ENCODE measurements at places on chromosomes 11 and 22. TPM values are rescaled to one million over a fixed set of nuclear protein-coding genes. Genes with fewer than 3 reads are reported as not detected.

GRCh38 chr11:33867996-33868646, 23.8 kb downstream of the LMO2 start:
- DNase-seq = no peak
- peak overlapping the region; percentile 91 for H3K27ac ChIP-seq
- H3K4me3 ChIP-seq = peak overlapping the region; percentile 78
- H3K4me1 ChIP-seq = peaks cover 47% of the 10 kb centered on the region

Gene NXPE2
- total RNA-seq = 0.22 TPM

DNA sequence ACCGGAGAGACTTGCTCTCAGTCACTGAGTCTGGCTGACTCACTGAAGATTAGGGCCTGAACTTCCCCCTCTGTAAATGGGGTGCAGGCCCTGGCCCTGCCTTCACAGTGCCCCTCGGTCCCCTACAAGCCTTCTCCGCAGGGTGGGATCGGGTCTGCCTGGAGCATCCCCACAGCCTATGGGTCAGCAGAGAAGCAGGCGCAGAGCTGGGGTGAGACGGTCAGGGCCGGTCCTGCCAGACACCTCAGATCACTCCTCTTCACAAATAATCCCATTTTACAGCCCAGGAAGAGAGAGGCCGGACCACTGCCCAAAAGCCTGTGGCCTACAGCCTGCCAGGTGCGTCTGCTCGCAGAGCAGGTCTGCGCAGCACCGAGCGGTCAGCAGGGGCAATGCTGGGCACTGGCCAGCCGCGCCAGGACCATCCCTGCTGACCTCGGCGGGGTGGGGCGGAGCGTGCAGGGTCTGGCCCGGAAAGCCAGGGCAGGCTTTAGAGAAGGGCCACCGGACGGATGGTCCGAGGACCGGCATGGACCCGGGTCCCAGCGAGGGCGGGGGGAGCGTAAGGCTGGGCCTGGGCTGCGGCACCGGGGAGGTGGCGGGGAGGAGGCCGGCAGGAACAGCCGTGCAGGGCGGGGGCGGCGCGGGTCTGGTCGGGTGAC, 522 bp upstream of the SEPTIN5 start:
- peaks cover 58% of the 10 kb centered on the region for H3K4me1 ChIP-seq
- H3K4me3 ChIP-seq = peak overlapping the region; percentile 75
- peaks cover 49% of the 10 kb centered on the region for H3K27me3 ChIP-seq
- H3K27ac ChIP-seq = no peak overlapping the region
- H3K36me3 ChIP-seq = no peaks in the 10 kb centered on the region
- DNase-seq = peak; percentile 12

DNA sequence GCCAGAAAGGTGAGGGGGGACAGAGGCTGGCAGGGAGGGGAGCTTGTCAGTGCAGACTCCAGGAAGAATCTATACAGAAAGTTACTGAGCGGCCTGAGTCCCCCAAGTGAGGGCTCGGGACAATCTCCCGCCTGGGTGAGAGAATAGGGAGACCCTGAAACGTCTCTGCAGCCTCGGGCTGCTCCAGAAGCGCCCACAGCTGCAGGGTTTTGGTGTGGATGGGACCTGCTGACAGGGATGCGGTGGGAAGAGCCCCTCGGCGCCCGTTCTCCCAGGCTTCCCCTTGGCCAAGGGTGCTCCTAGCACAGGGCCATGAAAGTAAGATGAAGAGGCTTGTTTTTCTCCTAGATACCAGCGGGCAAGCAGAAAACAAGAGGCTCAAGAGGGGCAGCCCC, 743 bp upstream of the RCE1 start:
- no peaks in the 10 kb centered on the region for H3K27me3 ChIP-seq
- peak overlapping the region; percentile 95 for H3K27ac ChIP-seq
- H3K4me1 ChIP-seq = peaks cover 45% of the 10 kb centered on the region

GRCh38 chr22:20566420-20567260, 59.2 kb downstream of the MED15 start:
- H3K27ac ChIP-seq = peak overlapping the region; percentile 33
- DNase-seq = peak; percentile 12
- peaks cover 73% of the 10 kb centered on the region for H3K36me3 ChIP-seq
- peaks cover 49% of the 10 kb centered on the region for H3K4me1 ChIP-seq

DNA sequence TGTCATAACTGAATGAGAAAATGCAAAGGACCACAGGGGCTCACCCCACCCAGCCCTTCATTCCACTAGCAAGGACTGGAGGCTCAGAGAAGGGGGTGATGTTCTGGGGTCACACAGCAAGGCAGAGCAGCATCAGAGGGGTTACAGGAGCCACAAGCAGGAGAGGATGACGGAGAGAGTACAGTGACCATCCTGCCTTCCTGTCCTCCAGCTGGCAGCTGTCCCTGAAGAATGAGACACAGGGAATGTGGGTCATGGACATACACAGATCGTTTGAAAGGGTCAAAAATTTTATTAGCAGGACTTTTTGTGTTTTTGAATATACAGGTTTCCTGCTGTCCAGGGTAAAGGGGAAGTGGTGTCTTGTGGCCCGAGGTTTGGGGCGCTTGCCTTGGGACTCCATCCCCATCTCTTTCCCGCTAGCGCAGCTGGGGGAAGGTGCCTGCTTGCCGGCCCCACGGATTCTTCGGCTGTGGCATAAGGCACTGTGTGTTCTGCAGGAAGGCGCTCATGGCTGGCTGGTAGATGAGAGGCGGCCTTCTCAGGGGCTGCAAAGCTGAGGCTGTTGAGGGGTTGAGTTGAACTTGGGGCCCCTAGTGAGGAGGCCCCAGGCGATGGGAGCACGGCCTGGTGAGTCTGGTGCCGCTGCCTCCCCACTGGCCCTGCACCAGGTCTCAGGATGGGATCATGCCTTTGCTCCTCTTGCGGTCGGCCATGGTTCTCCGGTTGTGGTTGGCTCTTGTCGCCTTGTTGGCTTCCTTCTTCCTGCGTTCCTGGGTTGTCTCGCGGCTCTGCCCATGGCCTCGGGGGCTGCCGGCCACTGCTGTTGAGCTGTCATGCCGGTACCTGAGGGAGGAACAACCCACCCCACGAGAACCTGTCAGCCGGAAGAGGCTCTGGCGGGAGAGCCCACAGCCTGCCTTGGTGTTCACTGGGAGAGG, 21.4 kb downstream of the UQCR10 start:
- no peak overlapping the region for H3K4me3 ChIP-seq
- no peak for DNase-seq
- no peak overlapping the region for H3K27ac ChIP-seq
- H3K27me3 ChIP-seq = no peaks in the 10 kb centered on the region
- peaks cover 69% of the 10 kb centered on the region for H3K36me3 ChIP-seq

Gene SLC37A2
- total RNA-seq = 2.4 TPM

- H3K27ac ChIP-seq = no peak overlapping the region
- no peaks in the 10 kb centered on the region for H3K36me3 ChIP-seq
- H3K27me3 ChIP-seq = no peaks in the 10 kb centered on the region
- H3K4me1 ChIP-seq = peaks cover 37% of the 10 kb centered on the region
- no peak for DNase-seq
Measured at GRCh38 chr11:128559496-128560103, 27.8 kb downstream of the ETS1 start.

Gene P2RX6
- total RNA-seq = 3.5 TPM

GRCh38 chr22:36856792-36857135, 4.0 kb upstream of the NCF4 start:
- peaks cover 9% of the 10 kb centered on the region for H3K27me3 ChIP-seq
- DNase-seq = no peak
- no peak overlapping the region for H3K27ac ChIP-seq
- H3K4me1 ChIP-seq = peaks cover 8% of the 10 kb centered on the region
- H3K36me3 ChIP-seq = no peaks in the 10 kb centered on the region

- no peak overlapping the region for H3K27ac ChIP-seq
- peaks cover 16% of the 10 kb centered on the region for H3K36me3 ChIP-seq
- DNase-seq = no peak
- H3K27me3 ChIP-seq = no peaks in the 10 kb centered on the region
- no peak overlapping the region for H3K4me3 ChIP-seq
Measured at GRCh38 chr22:31639436-31640039, 22.5 kb downstream of the PISD start.

DNA sequence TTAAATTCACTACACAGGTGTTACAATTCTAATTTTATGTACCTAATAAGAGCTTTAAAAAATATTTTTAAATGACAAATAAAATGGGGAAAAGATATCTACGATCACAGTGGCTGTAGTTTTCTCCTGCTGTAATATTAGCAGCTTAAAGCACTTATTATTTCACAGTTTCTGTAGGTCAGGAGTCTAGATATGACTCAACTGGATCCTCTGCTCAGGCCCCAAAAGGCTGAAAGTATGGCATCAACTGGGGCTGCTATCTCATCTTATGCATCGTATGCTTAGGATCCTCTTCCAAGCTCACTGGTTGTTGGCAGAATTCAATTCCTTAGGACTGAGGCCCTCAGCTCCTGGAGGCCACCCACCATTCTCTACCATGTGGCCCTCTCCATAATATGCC, 12.8 kb downstream of the FBXO3 start:
- no peak overlapping the region for H3K27ac ChIP-seq
- no peak for DNase-seq
- H3K36me3 ChIP-seq = peaks cover 92% of the 10 kb centered on the region
- no peaks in the 10 kb centered on the region for H3K27me3 ChIP-seq
